ENCODE measurements at places on chromosomes 7 and 10.
A peak's percentile ranks its signal among the peaks of the same experiment; 100 is the strongest.

DNA sequence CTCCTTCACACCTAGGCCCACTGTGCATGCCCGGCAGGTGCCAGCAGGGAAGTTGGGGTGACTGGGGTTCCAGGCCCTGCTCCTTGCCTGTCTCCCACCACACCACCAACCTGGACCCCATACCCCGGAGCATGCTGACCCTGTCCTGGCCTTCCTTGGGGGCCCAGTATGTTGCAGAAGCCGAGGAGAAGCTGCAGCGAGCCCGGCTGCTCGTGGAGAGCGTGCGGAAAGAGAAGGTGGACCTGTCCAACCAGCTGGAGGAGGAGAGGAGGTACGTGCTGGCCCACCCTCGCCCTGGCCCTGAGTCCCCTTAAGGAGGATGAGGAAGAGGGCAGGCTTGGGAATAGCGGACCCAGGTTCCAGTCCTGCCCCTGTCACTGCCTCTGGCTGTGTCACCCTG is 70.8 kb downstream of the CLIP2 start:
- DNase-seq, result no peak

GRCh38 chr7:92134271-92135051 is at the start of gene CYP51A1:
Gene CYP51A1 (minus strand): TSS chr7:92134477. CDS start chr7:92134364, 113 bp downstream.
- DNase-seq, result peak; percentile 89

- DNase-seq, result no peak
Measured at GRCh38 chr7:6420680-6421079, 27.1 kb downstream of the DAGLB start.

DNA sequence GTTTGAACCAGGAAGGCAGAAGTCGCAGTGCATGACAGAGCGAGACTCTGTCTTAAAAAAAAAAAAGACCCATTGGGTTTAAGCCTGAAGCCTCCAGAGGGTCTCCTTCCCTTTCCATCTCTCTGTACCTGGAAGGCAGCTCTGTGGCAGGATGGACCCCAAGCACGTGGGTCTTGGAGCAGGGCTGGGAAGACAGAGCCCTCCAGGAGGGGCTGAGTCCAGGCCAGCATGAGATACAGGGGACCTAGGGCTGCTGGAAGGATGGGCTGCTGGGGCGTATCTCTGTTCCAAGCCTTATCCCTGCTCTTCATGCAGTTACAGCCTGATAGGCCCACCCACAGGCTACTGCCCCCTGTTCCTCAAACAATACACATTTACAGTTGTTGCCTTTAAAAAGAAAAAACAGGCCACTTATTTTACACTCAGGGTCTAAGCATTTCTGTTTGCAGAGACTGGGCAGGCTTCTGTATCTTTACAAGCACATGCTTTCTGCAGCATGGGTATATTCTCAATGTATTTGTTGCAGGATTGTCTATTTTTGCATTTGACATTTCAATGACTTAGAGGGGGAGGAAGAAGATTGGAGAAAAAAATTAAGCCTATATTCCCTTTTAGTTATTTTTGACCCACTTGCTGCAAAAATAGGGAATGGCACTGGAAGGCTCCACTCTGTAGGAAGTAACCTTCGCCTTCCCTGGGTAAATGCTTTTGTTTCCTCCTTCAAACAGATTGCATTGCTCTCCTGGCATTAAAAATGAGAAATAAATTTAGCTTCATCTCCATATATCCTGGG is 60.1 kb downstream of the FAM171A1 start:
- DNase-seq, result no peak

Data from stimulated activated CD8-positive, alpha-beta memory T cell treated with anti-CD3 and anti-CD28 coated beads, Interleukin-7, amount 100 ng/mL, for 24 hours (primary cell).